ENCODE measurements at places on chromosomes 12 and 14.

GRCh38 chr12:3446235-3446634, 44.8 kb upstream of the PRMT8 start:
- no peak for DNase-seq

DNA sequence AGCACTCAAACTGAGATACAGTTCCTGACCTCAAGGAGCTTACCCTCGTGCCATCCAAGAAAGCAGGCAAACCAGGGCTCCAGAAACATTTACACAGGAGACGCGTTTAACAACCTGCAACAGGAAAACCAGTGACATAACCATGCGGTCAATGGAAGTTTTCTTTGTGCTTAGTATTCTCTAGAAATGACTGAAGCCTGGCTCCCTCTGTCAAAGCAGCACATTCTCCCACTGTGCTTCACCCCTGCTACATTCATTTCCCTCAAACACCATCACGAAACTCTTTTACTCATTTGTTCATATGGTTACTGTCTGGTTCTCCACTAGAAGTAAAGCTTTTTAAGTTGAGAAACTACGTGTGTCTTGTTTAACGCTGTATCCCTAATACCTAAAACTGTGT, 161.3 kb upstream of the CCND2 start:
- peak; percentile 42 for DNase-seq

GRCh38 chr12:46659824-46660223, 166.0 kb downstream of the SLC38A4 start:
- DNase-seq, result no peak

- DNase-seq, result no peak
These were observed 203.1 kb downstream of the SLC2A13 start for GRCh38 chr12:39902821-39903220.

GRCh38 chr14:20781803-20782202, 735 bp downstream of the RNASE6 start:
- no peak for DNase-seq

DNA sequence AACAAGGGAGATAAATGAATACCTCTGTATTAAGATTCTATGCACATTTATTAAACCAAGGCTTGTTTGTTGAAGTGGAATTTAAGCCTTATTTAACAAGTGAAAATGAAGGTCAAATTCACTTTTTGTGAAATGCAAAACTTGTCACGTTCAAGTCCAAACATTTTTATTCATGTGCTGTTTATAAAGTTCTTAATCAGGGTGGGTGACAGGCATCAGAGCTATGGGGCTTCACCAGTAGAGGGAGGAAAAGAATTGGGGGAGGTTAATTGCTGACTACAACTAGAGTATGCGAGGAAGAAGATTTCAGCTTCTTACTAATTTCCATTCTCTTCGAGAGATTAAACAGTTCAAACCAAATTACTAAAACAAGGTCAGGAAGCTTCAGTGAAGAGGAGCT, 9.7 kb downstream of the MOK start:
- no peak for DNase-seq

GRCh38 chr12:64825143-64826021, 935 bp downstream of the TBC1D30 start:
- DNase-seq, result no peak

- DNase-seq, result no peak
These were observed 80.8 kb upstream of the ACTN1 start for GRCh38 chr14:69059658-69060623.

DNA sequence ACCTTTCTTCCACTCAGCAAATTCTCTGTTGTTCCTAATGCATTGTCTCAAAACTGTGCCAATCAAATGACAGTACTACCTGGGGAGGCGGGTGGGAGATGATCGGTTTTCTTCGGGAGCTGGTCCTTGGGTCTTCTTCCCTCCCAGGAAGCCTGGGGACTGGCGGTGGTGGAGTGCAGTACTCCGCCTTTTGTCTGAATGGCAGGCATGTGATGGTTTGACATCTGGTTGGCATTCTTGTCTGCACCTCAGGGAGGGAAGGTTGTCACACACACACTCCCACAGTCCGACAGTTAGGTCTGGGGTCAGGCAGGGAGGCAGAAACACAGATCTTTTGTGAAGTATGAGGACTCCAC, 114.8 kb downstream of the SNAPC1 start:
- no peak for DNase-seq

- DNase-seq, result no peak
These were observed 153.0 kb downstream of the PIWIL1 start for GRCh38 chr12:130490674-130491073.

GRCh38 chr12:15212930-15213329, 8.3 kb downstream of the RERG start:
- no peak for DNase-seq

GRCh38 chr14:58663494-58664111, 25.8 kb downstream of the DACT1 start:
- no peak for DNase-seq

DNA sequence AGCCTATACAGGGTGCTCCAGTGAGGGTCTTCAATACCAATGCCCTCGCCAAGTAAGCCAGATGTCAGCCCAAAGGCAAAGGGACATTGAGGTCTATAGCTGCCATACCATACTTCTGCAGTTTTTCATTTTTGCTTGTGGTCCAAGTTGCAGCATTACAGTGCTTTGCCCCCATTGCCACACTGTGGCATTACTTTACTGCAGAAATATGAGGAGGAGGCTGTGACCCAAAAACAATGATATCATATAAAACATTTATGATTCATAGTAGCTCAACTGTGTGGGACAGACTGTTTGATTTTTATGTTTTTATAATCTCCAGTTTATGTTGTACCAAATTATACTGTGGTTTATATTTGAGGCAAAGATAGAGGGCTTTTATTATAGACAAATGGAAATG, 64.1 kb downstream of the KIAA0586 start:
- no peak for DNase-seq

DNA sequence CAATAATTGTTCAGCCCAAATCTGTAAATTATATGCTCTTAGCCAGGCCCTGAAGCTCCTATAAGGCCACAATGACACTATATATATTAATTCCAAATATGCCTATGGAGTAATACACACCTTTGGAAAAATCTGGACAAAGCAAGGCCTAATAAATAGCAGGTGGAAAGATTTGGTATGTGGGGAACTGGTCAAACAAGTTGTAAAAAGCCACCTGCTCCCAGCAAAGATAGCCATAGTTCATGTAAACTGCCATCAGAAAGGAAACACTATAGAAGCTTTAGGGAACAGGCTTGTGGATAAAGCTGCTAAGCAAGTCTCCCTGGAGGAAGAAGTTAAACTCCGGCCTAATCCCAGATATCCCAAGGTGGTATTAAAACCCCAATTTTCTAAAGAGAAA, 29.7 kb downstream of the PRMT8 start:
- no peak for DNase-seq

- DNase-seq, result no peak
These were observed 70.3 kb downstream of the STAB2 start for GRCh38 chr12:103657331-103657730.

DNA sequence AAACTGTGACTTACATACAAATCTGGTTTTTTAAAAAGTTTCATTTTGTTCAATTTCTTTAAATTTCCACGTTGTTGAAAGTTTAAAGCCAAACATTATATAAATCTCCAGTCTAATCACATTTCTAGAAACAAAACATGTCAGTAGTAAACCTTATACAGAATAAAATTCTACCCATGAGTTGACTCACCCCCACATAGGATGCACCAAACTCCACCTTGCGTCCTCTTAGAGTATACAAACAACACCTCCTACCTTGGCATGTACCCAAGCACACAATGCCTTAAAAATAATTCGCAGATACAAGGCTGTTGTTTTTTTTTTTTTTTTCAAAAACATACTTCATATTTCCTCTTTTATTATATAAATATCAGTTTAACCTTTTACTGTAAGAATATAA, 3.3 kb downstream of the FBXL14 start:
- DNase-seq, result peak; percentile 50

- DNase-seq, result no peak
These were observed 223.0 kb downstream of the SLC6A15 start for GRCh38 chr12:84689638-84690037.

DNA sequence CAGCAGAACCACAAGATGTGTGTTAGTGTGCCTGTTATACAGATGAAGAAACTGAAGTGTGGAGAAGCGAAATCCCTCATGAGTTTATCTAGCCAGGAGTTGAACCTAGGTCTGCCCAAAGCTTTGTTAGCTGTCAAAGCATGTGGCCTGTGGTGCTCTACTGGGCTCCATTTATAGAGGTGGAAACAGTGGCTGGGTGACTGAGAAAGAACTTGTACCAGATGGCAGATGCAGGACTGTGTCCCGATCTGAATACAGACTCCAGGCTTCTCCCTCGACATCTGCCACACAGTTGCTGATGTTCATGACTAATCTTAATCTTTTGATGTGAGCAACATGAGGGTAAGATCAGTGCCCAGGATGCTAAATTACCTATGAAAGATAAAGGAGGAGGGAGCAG, 89.1 kb downstream of the C12orf75 start:
- DNase-seq, result no peak

DNA sequence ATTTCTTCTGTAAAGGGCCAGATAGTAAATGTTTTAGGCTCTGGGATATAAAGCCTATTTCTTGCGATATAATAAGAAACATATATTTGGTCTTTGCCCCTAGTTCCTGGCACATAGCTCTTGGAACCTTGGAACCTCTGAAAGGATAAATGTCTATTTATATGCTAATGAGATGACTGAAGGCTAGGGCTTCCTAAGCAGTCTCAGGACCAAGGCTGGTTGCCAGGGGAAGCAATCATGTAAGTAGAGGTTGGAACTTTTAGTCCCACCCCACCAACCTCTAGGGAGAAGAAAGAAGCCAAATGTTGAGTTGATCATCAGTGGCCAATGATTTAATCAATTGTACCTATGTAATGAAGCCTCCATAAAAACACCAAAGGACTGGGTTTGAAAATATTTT, 26.6 kb upstream of the NFYB start:
- no peak for DNase-seq

GRCh38 chr12:4615667-4616066, 33.2 kb downstream of the AKAP3 start:
- DNase-seq, result no peak

GRCh38 chr14:74621556-74621955, 9.5 kb upstream of the LTBP2 start:
- no peak for DNase-seq

GRCh38 chr12:68414988-68415387, 82.8 kb upstream of the MDM1 start:
- no peak for DNase-seq

DNA sequence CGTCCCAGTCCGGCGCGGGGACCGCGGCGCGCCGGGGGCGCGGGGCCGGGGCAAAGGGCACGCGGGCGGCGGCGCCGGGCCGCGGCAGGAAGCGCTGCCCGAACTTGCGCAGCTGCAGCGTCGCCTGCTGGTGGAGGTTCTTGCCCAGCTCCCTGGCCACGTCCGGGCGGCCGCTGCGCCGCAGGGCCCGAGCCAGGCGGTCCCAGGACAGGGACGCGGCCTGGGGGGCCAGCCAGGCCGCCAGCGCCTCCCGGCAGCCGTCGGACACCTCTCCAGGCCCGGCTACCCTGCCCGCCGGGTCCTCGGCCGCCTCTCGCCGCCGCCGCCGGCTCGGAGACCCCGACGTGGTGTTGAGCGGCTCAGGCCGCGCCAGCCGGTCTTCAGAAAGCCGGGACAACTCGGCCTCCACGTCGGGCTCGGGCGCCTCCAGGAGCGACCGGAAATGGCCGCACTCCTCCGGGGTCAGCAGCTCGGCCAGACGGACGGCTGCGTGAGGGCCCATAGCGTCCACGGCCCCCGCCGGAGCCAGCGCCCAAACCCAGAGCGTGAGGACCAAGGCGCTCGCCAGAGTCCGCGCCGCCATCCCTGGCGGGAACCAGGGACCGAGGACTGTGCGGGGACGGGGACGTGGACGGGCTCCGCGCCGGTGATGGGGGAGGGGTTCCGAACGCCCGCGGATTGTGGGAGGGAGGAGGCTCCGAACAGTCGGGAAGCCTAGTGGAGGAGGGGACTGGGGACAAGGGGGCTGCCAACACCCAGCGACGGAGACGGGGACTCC, 34.0 kb downstream of the FIGNL2 start:
- DNase-seq, result peak; percentile 68

DNA sequence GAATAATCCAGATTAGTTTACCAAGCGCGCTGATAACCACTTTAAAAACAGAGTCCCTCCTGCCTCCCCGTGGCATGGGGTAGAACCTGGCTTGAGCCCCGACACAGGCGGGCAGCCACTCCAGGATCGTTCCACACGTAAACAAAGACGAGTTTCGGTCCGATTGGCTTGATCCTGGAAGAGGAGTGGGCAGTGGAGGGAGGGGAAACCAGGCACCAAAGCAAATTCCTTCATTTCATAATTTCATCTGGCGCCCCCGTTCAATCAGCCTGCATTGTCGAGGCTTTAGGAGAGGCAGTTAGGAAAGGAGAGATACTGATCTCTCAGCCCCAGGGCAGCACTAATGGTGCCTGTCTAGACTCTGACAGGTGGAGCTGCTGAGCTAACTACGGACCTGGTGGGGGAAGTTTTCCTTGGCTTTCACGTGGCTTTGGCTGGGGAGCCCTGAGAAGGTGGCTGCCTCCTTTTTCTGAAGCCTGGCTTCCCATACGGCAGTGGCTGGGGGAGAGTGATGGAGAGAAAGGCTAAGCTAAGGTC, 751 bp upstream of the GPRC5A start:
- peak; percentile 27 for DNase-seq

GRCh38 chr14:21092273-21093011, 6.0 kb downstream of the ZNF219 start:
- DNase-seq, result peak; percentile 93

DNA sequence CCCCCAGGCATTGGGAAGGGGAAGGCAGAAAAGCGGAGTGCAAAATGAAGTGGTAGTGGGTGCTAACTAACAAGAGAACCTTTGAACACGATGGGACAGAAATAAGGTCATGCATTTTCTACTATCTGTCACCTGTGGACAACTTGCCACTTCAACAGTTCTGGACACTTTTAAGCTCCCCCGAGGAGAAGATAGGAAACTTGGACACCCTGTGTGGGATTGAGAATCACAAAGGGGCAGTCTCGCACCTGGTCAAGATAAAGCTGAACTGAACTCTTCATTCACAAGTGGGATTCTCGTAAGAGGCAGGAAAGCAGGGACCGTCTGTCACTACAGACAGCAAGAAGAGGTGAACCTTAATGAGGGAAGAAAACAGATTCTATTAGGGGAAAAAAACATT, 51.6 kb downstream of the EIF2S3B start:
- DNase-seq, result no peak

- DNase-seq, result no peak
These were observed 375.0 kb downstream of the TRHDE start for GRCh38 chr12:72647139-72647538.

DNA sequence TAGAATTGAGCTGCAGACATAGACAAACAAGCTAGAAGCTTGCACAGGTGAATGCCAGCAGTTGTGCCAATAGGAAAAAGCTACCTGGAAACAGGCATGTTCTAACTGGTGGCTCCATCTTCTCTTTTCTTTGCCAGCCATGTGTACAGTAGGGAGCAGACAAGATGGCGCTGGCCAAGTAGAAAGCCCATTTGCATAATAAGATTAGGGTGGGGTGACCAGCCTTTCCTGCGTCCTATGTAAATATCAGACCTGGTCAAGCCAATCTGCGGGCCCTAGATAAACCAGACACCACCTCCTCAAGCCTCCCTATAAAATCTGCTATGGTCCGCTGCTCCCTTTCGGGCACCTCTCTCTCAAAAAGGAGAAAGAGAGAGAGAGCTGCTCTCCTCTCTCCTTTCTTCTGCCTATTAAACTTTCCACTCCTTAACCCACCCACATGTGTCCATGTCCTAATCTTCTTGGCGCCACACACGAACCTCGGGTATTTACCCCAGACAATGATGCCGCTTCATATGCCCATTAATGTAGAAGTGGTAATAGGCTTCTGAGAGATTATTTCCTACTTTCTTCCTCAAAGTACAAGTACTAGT, 201.0 kb downstream of the SLC25A21 start:
- no peak for DNase-seq

- DNase-seq, result peak; percentile 4
These were observed 1.7 kb upstream of the TNS2 start for GRCh38 chr12:53048033-53048779.

GRCh38 chr14:23439107-23439835, 3.8 kb upstream of the MYH7 start:
- DNase-seq, result no peak
